Smooth muscle cell of the pulmonary artery (primary cell): ENCODE measurements at places on chromosomes 2 and 18. TPM values are rescaled to one million over a fixed set of nuclear protein-coding genes. Genes with fewer than 3 reads are reported as not detected.

GPR45 gene
- not detected in 2 replicates for total RNA-seq

STAT4 gene
- total RNA-seq, result 0.56 and 5.4 TPM in 2 replicates

VAMP5 gene
- total RNA-seq, result 13.7 and 15.9 TPM in 2 replicates

LIMS2 gene
- total RNA-seq, result 8.3 and 8.8 TPM in 2 replicates

PCARE gene
- total RNA-seq, result not detected in 2 replicates

TEX44 gene
- total RNA-seq, result not detected in 2 replicates

PTPN18 gene
- 15.7 and 17.7 TPM in 2 replicates for total RNA-seq

HOXD12 gene
- not detected in 2 replicates for total RNA-seq

PDE6D gene
- total RNA-seq, result 10.2 and 13.7 TPM in 2 replicates

CCDC74B gene
- total RNA-seq, result 5.0 TPM in 2 replicates

ESCO1 gene
- total RNA-seq, result 12.0 and 13.8 TPM in 2 replicates

CDH2 gene
- 84.8 and 368 TPM in 2 replicates for total RNA-seq

C2orf66 gene
- total RNA-seq, result 0.20 and 0.59 TPM in 2 replicates

COL4A4 gene
- total RNA-seq, result 5.3 and 7.7 TPM in 2 replicates

CDK15 gene
- total RNA-seq, result 0.52 and 1.5 TPM in 2 replicates

MLPH gene
- 8.3 and 14.2 TPM in 2 replicates for total RNA-seq

NETO1 gene
- not detected in 2 replicates for total RNA-seq

NOSTRIN gene
- total RNA-seq, result 0.13 TPM in 1 of 2 replicates, not detected in the other

RTP5 gene
- total RNA-seq, result not detected in 2 replicates

OSBPL6 gene
- total RNA-seq, result 2.0 and 4.6 TPM in 2 replicates

COL4A3 gene
- total RNA-seq, result 2.6 and 3.5 TPM in 2 replicates

PLB1 gene
- 0.46 and 1.3 TPM in 2 replicates for total RNA-seq
